ENCODE measurements at places on chromosomes 13 and 19.

GRCh38 chr13:66224663-66225062 is 1005.5 kb downstream of the PCDH9 start:
- no peak for DNase-seq

- DNase-seq = no peak
Measured at GRCh38 chr13:46339035-46339666, 47.9 kb downstream of the RUBCNL start.

GRCh38 chr19:2180881-2181632 is 17.3 kb downstream of the DOT1L start:
- DNase-seq = no peak

DNA sequence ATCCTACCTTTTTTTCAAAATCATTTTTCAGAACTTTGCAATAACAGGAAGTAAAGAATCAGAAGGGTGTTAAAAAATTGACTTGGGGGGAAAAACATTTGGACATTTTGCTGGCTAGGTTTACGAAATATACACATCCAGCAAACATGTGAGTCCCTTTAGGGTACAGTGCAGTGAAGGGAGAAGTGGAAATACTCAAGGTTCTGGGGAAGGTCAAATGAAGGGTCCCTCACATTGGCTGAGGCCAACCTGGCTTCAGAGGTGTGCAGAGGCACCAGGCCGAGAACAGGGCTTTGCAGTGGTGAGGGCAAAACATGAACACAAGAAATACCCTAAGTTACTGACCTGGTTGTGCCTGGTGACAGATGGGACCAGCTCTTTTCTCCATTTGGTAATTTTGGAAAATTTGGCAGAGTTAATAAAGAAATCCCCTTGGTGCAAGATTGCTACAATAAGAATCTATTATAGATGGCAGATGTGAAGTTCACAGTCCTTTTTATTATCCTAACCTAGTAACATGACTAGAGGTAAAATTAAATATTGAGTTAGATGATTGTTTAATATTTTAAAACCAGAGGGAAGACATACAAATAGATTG is 1.5 kb upstream of the UPF3A start:
- DNase-seq = no peak

DNA sequence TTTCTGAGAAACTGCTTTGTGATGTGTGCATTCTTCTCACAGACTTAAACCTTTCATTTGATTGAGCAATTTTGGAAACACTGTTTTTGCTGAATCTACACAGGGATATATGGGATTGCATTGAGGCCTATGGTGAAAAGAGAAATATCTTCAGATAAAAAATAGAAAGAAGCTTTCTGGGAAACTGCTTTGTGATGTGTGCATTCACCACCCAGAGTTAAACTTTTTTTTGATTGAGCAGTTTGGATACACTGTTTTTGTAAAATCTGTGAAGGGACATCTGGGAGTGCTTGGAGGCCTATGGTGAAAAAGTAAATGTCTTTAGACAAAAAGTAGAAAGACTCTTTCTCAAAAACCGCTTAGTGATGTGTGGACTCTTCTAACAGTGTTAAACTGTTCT is 1683.8 kb downstream of the UQCRFS1 start:
- DNase-seq = no peak

- no peak for DNase-seq
Measured at GRCh38 chr13:51230477-51231105, 8.4 kb downstream of the FAM124A start.
